GM23338 (cell line): ENCODE measurements at places on chromosomes 11 and 22. TPM values are rescaled to one million over a fixed set of nuclear protein-coding genes. Genes with fewer than 3 reads are reported as not detected.

The DRAP1 gene
- polyA plus RNA-seq: 294 and 358 TPM in 2 replicates

GRCh38 chr22:28094771-28095170, 175.7 kb upstream of the PITPNB start:
- no peak for DNase-seq

DNA sequence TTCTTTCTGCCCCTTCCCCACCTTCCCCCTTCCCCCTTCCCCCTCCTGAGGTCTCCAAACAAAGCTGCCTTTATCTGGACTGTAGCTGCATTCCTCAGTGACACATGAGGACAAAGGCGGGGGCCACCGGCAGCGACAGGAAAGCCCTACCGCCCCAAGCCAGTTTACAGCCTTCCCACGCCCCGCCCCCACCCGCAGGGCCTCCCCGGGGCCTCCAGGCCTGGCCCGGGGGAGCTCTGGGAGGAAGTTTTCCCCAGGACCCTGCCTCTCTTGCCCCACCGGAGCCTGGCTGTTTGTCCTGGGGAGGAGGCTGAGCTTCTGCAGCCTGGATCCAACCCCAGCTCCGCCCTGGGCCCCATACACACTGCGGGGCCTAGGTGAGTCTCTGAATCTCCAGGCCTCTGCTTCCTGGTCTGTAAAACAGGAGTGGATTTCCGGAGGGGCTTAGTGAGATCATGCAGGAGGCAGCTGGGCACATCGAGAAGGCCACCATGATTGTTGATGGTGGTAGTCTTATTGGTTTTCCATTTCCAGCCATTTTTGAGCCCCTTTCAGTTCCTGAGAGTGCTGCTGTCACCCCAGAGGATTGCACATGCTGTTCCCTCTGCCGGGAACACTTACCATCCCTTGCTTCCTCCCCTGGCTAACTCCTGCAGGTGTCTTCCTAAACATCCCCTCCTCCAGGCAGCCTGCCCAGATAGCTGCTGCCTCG, 130.7 kb downstream of the MN1 start:
- peak; percentile 93 for DNase-seq

The FGF4 gene
- polyA plus RNA-seq: 4.1 and 4.8 TPM in 2 replicates

- no peak for DNase-seq
These were observed 23.8 kb downstream of the CAPRIN1 start for GRCh38 chr11:34075178-34075820.

The MISFA gene
- polyA plus RNA-seq: 5.1 and 7.9 TPM in 2 replicates

DNA sequence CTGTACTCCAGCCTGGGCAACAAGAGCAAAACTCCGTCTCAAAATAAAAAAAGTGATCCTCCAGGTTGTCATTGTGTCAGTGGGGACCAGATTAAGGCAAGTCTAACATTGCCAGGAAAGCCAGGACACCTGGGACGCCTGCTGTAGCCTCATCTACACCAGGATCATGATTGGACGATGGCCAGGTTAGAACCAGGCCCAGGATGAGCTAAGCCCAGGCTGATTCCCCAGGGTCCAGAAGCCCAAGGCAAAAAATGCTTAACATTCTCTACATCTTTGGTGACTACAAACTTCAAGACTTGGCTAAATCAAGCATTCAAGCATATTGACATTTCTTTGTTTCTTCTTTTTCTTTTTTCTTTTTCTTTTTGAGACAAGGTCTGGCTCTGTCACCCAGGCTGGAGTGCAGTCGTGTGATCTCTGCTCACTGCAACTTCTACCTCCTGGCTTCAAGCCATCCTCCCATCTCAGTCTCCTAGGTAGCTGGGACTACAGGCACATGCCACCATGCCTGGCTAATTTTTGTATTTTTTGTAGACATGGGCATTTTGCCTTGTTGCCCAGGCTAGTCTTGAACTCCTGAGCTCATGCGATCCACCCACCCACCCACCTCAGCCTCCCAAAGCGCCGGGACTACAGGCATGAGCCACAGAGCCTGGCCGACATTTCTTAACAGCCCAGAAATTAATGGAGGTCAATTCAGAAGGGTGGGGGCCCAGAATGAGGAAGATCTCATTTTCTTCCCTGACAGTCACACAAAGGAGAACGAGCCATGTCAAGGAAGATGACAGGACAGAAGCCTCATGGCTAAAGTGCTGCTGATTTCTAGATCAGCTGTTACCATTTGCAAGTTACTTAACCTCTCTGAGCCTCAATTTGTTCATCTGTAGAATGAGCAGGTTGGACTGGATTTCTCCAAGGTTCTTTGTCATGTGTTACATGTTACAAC, 12.5 kb upstream of the PTPRJ start:
- DNase-seq: no peak

The INS gene
- polyA plus RNA-seq: not detected in 2 replicates

DNA sequence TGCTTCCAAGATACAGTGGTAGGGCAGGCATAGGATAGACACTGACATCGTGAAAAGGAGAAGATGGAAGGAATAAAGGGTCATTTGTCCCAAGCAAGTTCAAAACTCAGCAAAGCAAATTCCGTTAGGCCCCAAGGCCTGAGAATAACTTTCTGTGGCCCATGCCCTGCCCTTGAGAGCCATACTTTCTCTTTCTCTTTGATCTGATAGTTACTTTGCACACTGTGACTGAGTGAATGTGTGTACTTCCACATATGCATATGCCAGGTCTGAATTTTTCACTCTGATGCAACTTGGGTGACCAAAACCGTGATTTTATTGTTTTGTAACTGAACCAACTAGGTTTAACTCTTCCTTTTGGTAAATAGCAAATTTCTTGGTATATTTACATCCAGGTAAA, 371.5 kb downstream of the RAB38 start:
- no peak for DNase-seq

GRCh38 chr11:83678831-83679584, 392.8 kb upstream of the CCDC90B start:
- no peak for DNase-seq

DNA sequence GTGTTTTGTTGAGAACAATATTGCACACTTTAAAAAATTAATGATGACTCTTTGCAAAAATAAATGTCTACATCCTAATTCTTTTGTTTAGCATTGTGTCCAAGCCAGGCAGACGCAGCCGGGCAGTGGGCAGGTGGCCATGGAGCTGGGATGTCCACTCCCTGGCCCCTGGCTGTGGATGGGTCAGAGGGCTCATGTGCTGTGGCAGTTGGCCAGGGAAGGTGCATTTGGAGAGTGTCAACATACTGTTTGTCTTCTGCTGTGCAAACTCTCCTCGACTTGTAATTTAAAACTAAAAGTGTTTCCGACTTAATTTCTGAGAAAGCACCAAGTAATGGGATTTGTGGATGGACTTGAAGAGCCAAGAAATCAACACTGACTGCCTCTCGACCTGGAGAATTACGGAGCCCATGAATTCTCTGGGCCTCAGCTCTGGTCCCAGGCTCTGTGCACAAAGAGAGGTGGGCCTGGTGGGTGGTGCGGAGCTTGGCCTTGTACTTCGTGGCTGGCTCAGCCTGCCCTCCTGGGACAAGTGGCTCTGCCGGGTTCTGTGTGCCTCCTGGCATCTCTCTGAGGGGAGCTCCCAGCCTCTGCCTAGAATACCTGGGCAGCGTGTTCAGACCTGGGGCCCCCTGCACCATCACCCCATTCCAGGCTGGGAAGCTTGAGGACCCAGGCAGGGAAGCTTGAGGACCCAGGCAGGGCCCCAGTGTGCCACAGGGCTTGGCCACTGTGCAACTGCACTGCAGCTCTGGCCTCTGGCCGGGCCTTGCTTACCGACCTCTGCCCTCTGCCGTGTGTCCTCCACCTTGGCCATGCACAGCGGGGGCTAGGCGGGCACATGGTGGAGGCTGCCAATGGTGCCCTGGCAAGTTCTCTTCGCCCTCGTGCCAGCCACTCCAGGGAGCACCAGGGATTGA, 46.4 kb downstream of the RTN4R start:
- no peak for DNase-seq

DNA sequence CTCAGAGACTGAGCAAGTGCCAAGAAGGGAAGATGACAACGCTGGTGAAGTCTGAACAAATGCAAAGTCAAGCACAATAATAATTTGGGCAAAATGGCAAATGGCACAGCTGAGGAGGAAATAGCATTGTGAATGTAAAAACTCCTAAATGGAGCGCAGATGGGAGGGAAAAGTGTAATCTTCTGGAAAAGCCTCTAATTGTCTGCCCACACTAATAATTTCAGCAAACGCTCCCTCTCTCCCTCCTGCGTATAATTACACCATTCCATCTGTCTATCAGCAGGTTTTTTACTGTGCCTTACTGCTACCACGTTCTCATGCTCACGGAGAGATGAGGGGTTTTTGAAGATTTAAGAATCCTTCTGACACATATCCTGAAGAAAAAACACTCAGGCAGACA, 302.6 kb downstream of the KIRREL3 start:
- DNase-seq: no peak

The P4HA3 gene
- 0.08 TPM in 1 of 2 replicates, not detected in the other for polyA plus RNA-seq

DNA sequence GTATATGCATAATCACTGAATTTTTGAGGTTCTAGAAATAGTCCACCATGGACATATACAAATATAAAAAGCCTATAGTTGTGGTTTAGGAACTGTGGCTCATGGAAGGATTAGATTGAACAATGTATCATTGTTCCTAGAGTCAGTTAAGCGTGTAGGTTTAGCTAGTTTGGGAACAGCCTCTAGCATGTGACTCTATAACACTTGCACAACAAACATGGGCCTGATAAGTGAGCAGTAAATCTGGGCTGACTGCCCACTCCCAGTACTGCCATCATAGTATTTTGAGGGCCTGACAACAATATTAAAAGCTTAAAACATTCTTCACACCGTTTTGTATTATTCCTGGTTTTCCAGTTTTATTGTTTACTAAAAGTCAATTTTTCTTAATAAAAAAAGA, 47.0 kb downstream of the YAP1 start:
- no peak for DNase-seq

DNA sequence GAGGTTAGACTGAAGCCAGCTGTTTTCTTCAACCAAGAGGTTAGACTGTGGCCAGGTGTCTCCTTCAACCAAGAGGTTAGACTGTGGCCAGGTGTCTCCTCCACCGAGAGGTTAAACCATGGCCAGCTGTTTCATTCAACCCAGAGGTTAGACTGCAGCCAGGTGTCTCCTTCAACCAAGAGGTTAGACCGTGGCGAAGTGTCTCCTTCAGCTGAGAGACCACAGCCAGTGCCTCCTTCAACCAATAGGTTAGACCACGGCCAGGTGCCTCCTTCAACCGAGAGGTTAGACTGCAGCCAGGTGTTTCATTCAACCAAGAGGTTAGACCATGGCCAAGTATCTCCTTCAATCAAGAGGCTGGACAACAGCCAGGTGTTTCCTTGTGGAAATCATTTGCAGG, 498.1 kb downstream of the TBC1D22A start:
- no peak for DNase-seq

The OR10D3 gene
- not detected in 2 replicates for polyA plus RNA-seq

DNA sequence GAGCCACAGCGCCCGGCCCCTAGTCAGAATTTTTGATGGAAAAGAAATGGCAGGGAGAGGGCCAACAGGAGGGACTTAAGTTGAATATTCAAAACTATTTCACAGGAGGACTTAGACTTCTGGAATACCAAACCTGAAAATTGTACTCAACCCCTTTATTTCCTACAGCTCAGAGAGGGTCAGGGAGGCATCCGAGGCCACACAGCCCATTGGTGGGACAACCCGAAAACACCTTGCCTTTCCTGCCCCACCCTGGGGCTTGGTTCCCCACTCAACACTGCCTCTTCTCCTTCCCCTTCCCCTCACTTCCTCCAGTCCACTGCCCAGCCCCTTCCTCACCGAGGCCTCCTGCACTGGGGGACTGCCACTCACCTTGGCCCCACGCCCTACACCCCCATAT, 1.4 kb downstream of the NAALADL1 start:
- DNase-seq: no peak

The C11orf91 gene
- not detected in 2 replicates for polyA plus RNA-seq

GRCh38 chr11:46981436-46981835, 44.9 kb downstream of the CSTPP1 start:
- no peak for DNase-seq

The TSPAN32 gene
- polyA plus RNA-seq: not detected in 2 replicates

GRCh38 chr11:115298300-115299012, 205.8 kb downstream of the CADM1 start:
- no peak for DNase-seq

The VWA5A gene
- 10.0 and 10.4 TPM in 2 replicates for polyA plus RNA-seq

DNA sequence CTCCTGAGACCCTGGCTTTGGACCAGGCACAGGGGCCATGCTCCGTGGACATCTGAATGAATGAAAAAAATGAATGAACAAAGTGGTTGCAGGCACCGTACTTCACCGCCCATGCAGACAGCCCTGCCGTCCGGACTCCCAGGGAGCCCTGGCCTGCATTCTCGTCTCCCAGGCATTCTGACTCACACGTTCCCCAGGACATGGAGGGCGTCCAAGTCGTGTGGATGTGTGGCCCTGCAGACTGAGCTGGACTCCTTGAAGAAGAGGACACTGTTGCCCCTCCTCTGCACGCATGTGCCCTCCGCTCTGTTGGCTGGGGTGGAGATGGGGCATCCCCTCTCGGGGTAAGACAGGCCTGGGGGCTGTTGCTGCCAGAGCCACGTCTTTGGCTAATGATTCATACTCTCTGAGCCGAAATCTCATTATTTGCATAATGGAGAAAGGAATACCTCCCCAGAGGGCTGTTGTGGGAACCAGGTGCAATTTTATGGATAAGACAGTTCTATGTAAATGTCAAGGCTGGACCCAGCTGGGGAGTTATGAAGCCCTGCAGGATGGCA, 49.7 kb downstream of the RTL6 start:
- no peak for DNase-seq

DNA sequence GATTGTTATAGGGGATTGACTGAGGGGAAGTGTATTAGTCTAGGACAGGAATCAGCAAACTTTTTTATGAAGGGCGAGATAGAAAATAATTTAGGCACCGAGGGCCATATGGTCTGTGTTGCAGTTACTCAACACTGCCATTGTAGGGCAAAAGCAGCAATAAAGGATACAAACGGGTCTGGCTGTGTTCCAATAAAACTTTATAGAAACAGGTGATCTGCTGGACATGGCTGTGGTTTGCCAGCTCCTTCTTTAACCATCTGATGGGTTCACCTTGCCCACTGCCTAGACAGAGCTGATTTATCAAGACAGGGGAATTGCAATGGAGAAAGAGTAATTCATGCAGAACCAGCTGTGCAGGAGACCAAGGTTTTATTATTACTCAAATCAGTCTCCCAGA, 20.0 kb downstream of the PRR5L start:
- no peak for DNase-seq

The KCNJ1 gene
- polyA plus RNA-seq: 0.16 and 0.42 TPM in 2 replicates

The PATE4 gene
- polyA plus RNA-seq: not detected in 2 replicates

The BAD gene
- polyA plus RNA-seq: 45.5 and 46.3 TPM in 2 replicates

DNA sequence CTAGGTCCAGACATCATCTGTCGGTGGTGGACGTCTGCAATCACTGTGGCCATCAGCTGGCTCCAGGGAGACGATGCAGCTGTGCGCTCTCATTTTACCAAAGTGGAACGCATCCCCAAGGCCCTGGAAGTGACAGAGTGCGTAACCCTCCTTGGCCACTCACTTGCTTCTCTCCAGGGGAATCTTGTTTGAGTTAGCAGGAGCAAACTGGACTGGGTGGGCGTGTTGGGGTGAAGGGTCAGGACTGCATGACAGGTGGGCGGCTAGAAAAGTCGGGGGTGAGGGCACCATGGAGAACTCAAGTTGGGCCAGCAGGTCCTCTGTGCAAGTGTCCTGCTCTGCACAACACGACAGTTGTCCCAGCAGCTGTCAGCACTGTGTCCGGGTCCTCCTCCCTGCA, 16.2 kb downstream of the SHISA8 start:
- no peak for DNase-seq

The EXT2 gene
- polyA plus RNA-seq: 11.7 and 15.9 TPM in 2 replicates

The C11orf16 gene
- polyA plus RNA-seq: 0.31 TPM in 1 of 2 replicates, not detected in the other
